Esophagus squamous epithelium (tissue), 5 donors: ENCODE measurements at places on chromosomes 11 and 22. TPM values are rescaled to one million over a fixed set of nuclear protein-coding genes. Genes with fewer than 3 reads are reported as not detected.

DNA sequence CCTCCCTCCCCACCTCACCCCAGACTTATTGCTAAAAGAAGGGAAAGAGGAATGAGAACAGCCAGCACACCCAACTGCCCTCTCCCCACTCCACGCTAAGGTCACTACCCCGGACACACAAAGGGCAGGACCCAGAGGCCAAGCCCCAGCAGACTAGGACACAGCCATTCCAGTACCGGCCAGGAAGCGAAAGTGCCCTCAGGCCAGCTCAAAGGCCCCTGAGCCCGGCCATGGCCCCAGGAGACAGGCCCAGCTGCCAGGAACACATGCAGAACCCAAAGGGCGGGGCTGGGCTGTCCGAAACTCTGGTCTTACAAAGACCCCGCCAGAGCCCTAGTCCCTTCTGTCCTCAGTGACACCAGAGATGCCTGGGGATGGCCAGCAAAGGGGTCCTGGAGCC is 5.5 kb downstream of the RCOR2 start:
- no peak for DNase-seq

DNA sequence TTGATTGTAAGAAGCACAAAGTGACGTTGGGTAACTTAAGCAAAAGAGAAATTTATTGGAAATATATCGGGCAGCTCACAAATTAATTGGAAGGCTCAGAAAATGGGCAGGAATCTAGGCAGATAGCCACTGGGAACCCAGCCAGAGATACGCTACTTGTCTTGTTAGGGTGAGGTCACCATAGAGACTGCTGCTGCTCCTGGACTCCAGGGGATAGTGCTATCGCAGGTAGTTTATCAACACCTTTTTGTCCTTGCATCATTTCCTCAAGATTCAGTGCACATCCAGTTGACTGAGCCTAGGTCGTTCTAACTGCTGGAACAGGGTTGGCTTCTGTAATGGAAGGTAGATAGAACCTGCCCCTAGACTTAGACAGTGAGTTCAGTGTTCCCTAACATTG is 19.6 kb downstream of the AMOTL1 start:
- DNase-seq = no peak

DNA sequence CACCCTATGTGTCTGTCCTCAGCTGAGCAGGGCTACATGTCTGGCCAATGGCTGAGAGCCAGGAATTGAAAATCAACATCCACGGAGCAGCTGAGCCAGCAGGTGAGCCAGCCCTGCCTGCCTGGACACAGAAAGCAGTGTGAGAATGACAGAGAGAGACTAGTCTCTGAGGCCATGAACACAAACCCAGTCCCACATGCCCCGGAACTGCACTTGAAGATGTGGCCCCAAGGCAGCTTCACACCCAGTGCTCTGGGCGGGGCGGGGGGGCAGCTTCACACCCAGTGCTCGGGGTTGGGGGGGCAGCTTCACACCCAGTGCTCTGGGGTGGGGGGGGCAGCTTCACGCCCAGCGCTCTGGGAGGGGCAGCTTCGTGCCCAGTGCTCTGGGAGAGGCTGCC is 37.6 kb downstream of the TRMU start:
- no peak for DNase-seq

- no peak for DNase-seq
These were observed 13.5 kb upstream of the POU2AF1 start for GRCh38 chr11:111392552-111392951.

GRCh38 chr11:34744511-34744910 is 123.6 kb downstream of the EHF start:
- no peak for DNase-seq

DNA sequence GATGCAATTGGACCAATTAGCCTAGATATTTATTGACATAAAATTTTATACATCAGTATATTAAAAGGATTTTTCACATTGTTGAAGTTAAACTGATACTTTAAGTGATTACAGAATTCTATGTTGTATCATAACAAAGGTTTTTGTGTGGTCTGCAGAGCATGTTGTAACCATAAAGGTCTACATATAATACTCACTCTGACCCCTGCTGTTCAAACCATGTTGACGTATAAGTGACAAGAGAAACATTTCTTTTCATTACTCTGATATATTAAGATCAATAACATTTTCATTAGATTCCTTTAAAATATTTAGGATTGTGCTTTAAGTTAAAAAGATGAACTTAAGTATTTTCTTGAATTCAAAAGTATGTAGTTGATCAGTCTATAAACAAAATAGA is 63.9 kb downstream of the GAS2 start:
- DNase-seq = no peak

DNA sequence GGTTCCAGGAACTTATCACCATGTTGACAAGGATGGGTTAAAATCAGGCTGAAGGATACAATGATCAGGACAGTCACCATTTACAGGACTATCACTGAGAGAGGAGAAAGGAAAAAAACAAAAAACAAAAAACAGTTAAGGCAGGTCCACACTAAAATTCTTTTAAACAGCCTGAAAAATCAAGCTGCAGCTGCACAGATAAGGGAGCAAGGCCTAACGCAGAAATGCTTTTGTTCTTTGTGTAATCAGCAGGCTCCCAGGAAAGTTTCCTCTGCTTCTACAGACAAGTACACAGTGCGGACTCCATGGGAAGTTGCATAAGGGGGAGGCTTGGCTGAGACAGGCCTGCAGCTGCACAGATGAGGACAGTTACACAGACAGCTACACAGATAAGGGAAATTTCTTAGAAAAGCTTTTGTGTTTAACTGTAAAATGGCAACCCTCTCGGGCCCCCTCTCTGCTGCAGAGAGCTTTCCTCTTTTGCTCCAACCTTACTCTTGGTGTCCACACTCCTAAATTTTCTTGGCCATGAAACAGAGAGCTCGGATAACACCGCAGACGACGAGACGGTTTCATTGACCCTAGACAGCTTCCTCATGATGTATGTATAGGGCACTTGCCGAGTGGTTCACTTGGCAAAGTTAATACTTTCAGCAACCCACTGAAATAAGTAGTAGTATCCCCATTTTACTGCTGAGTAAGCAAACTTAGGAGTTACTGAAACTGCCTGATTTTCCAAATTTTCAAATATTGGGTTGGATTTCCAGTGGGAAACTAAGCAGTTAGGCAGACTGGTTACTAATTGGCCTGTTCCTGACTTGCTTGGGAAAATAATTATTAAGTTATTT is 45.5 kb downstream of the PIWIL3 start:
- no peak for DNase-seq

DNA sequence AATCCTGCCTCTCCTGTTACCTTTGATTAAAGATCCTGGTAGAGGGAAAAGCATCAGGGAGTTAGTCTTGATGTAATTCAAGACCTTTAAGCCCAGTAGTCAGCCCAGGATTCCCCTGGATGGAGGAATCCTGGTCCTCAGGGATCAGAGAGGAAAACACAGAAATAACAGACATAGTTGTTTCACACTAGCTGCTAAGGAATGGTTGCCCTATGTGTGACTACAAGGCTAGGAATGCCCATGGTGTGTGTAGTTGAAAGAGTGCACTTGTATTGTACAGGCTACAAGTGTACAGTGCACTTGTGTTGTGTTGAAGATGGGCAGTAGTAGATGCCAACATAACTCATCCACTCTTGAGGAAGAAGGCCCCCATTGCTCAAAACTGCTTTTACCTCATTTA is 226.8 kb downstream of the AASDHPPT start:
- no peak for DNase-seq

GRCh38 chr11:135033540-135033939 is 621.5 kb upstream of the B3GAT1 start:
- no peak for DNase-seq

Gene FDXACB1
- total RNA-seq = 3.3 TPM

Gene GRAP2
- total RNA-seq = 1.0 TPM

Gene DBX1
- not detected for total RNA-seq

Gene DMC1
- total RNA-seq = not detected

Gene OR8G5
- not detected for total RNA-seq
